GM19239 (cell line): ENCODE measurements at places on chromosomes 12 and 14.

DNA sequence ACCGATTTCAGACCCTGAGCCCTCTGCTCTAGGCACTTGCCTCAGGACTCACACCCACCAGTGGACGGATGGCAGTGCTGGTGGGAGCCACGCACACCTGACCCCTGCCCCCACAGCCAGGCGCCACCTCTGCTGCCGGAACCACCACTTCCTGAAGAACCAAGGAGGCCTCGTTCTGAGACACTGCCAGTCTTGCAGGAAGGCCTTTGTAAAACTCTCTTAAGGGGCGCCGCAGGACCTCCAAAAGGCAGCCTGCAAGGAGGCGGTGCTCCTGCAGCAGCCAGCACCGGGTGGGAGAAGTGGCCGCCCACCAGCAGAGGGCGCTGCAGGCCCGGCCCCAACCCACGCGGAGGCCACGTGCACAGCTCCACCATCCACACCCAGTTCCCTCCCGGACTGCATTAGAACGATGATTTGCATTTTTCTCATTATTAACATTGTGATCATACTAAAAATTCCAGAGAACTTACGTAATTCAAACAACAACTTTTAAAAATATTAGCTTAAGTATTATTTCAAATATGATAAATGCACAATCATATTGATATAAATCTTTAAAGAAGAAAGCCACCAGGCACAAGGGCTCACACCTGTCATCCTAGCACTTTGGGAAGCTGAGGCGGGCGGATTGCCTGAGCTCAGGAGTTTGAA is 12.8 kb downstream of the STX2 start:
- DNase-seq, result peak; percentile 31

DNA sequence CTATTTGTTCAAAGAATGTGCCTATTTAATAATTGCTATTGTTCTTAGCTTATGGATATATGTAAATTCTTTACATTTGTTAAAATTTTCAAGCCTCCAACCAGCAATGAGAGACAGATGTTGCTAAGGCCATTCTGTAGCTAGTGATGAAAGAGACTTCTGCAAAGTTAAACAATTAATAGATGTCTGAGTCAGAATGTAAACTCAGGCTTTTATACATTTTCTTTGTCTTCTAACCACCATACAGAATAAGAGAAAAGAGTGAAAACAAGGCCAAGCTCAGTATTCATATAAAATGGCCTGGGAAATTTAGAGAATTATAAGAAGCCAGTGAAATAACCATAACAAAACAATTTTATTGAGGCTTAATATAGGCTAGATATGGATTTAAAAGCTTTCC is 1102.3 kb upstream of the SEL1L start:
- no peak for DNase-seq

DNA sequence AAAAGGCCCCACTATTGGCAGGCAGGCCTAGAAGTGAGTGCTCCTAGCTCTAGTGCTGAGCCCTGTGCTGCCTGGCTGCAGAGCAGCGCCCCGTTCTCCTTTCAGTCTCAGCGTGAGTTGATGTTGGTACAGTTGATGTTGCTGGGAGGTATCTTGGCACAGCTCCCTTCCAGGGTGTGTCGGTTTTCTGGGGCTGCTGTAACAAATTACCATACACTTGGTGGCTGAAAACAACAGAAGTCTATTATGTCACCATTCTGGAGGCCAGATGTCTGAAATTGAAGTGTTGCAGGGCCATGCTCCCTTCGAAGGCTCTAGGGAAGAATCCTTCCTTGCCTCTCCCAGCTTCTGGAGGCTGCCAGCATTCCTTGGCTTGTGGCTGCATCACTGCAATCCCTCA is 151.4 kb downstream of the TSPAN9 start:
- DNase-seq, result no peak

- peak; percentile 27 for DNase-seq
These were observed 57.1 kb downstream of the ATG14 start for GRCh38 chr14:55354500-55354899.

- no peak for DNase-seq
These were observed 85.6 kb upstream of the TMCC3 start for GRCh38 chr12:94736004-94736403.

DNA sequence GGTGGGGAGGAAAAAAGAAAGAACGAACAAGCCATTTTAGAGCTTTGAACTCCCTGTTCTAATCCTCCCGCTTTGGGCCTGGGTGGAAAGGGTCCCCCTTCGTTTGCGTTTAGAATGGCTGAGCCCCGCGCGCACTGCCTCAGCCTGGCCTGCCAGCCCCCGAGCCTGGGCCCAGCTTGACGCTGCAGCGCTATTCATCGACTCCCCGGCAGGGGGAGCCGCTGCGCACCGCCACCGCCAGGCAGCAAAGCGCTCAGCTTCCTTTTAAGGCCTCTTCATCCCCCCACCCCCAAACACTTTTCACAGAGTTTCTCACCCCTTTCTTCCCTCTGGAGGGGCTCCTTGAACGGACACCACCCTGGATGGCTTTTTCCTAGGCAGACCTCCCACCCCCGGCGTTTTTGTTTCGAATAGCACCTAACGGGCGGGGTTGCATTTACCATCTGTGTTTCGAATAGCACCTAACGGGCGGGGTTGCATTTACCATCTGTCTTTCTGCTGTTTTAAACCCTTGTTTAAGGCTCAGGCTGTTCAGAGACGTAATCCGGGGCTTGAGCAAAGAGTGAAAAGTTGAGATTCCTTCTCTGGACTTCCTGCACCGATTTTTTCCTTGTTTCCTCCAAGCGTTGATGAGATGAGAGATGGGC is 56.4 kb upstream of the PIWIL1 start:
- DNase-seq, result no peak

- no peak for DNase-seq
These were observed 90.7 kb downstream of the NINJ2 start for GRCh38 chr12:572532-572899.

GRCh38 chr12:106753526-106753925 is 21.0 kb upstream of the RIC8B start:
- peak; percentile 48 for DNase-seq
